ENCODE measurements at places on chromosomes 6 and 20.

GRCh38 chr6:139013185-139013800 lies 15.3 kb upstream of the ABRACL start:
- no peak for DNase-seq

- no peak for DNase-seq
Measured at GRCh38 chr20:12053353-12053752, 135.7 kb downstream of the BTBD3 start.

DNA sequence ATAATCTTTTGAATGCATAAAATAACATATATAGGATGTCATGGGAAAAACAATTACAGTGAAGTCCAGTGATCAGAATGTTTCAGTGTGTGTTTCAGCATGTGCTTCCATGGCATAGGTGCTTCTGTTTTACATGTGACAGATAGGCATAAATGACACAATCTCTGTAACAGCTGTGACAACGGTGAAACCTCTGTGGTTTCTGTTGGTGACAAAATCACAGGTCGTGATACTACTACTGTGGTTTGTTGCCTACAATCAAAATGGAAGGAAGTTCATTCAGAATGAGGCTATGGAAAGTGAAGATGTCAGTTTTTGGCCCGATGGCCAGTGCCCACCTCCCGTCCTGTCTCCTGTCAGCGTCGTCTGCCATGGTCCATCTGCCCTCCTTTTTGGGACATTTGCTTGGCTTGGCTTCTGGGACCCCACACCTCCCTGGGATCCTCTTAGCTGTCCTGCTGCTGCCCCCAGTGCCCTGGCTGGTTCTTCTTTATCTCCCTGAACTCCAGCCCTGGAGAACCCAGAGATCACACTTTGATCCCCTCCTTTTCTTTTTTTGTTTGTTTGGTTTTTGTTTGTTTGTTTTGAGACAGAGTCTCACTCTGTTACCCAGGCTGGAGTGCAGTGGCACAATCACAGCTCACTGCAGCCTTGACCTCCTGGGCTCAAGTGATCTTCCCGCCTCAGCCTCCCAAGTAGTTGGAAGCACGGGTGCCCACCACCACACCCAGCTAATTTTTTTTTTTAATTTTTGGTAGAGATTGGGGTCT lies 79.3 kb upstream of the NAA20 start:
- no peak for DNase-seq

DNA sequence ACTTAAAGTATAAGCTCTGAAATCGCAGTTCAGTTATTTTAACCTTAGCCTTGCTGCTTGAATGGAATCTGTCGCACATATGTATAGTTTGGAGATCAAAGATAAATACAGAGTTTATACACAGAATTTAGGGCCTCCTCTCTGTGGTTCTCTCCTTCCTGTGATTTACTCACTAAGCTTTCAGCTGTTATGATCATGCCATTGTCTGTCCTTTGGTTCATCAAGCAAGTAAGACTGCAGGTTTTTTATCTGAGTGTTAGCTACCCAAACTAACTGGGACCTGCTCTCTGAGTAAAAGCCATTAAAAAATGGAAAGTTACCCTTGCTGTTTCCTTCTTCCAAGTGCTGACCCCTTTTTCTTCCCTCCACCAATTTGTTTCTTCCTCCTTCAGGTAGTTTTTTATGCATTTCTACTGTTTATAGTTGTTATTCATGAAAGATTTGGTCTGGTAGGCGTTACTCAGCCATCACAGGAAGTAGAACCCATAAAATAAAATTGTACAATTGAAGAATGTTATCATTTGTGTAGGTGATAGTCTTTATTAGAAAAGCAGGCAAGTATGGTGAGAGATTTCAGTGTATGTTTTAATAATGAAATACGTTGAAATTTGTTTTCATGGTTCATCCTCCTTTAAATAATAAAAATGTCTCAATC lies 33.7 kb upstream of the SUMO4 start:
- no peak for DNase-seq

- DNase-seq, result no peak
Measured at GRCh38 chr6:10550764-10551163, 29.6 kb downstream of the GCNT2 start.

DNA sequence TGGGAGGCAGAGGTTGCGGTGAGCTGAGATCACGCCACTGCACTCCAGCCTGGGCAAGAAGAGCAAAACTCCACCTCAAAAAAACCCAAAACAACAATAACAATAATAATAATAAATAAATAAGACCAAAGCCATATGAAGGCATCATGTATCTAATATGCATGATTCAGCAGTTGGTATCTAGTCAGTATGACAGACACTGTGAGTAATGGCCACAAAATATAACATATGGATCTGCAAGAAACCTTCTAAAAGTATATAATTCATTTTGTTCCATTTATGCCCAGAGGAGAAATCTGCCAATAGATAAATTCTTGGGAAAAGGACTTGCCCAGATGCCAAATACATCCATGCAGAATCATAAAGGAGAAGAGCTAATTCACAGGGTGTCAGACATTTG lies 252.3 kb downstream of the BTBD9 start:
- no peak for DNase-seq

GRCh38 chr6:25172819-25173218 lies 106.4 kb upstream of the CARMIL1 start:
- DNase-seq, result no peak

GRCh38 chr6:113997116-113997515 lies 26.2 kb upstream of the HDAC2 start:
- no peak for DNase-seq

DNA sequence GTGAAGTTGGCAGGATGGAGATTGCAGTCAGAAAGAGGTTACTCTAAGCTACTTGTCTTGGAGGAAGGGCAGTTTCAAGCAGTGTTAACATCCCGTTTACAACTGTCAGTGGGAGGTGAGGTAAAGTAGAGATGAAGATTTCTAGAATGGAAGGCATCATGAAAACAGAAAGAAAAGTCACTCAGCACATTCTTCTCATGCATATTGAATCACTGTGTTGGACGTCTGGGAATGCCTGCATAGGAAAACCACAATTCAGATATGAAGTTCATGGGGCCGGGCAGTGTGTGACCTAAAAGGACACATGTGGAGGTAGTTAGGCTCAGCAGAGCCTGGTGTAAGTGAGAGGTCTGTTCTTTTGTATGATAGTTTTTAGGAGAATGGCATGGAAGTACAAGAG lies 73.5 kb upstream of the LAMP5 start:
- DNase-seq, result no peak

- no peak for DNase-seq
Measured at GRCh38 chr6:56188429-56188828, 59.0 kb downstream of the COL21A1 start.

GRCh38 chr6:28442586-28442985 lies 705 bp downstream of the ZSCAN23 start:
- no peak for DNase-seq

DNA sequence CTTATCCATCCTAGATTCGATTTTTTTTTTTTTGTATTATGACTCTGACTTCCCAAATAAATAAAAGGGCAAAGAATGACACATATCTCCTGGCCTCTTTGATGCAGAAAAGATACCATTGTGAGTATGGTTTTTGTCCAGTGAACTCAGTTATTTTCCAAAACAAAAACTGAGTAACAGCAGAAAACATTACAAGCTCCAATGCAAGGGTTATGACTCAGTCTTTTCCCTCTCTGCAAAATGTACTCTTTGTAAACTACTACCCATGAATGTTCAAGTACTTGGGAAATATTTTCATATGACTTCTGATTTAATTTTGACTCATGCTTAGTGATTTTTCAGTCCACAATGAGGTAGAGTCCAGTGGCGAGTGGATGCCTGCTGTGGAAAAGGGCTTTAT lies 355.3 kb downstream of the RNF144B start:
- DNase-seq, result no peak

DNA sequence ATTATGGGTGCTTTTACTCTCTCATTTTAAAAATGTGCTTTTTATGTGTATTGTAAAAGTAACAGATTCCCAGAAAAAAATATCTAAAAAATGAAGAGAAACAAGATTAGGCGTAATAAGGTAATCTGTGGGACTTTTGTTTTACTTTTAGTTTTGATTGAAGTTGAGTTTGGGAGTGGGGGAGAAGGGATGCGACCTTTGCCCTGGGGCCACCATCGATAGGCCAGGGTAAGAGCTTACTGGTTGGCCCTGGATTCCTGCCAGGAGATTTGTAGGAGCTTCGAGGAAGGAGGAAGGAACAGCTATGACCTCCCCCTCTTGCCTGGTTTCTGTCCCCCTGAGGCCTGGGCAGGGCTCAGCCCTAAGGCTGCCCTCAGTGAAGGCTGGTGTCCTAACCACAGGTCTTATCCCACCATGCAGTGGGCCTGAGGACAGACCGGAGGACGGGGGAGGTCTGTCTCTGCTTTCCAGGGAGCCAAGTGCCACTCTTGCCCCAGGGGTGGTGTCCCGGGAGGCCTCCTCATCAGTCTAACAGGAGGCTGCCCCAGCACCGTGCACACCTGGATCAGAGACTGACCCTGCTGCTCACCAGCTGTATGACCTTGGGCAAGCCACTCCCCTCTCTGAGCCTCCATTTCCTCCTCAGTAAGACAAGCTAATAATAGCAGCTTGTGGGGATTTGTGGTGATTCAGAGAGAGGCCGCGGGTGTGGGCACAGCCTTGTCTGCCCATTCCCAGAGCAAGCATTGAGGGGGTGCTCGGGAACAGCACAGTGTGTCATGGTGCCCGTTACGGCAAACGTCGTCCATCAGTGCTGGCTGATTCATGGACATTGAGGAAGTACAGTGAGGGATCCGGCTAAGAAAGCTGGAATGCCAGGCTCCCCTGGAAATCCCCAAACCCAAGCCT lies 21.2 kb downstream of the TGM2 start:
- no peak for DNase-seq

GRCh38 chr20:59866338-59866737 lies 67.1 kb downstream of the SYCP2 start:
- no peak for DNase-seq

- no peak for DNase-seq
Measured at GRCh38 chr6:158284007-158284875, 28.0 kb upstream of the TULP4 start.

GRCh38 chr6:51934098-51934497 lies 153.3 kb downstream of the PKHD1 start:
- no peak for DNase-seq

DNA sequence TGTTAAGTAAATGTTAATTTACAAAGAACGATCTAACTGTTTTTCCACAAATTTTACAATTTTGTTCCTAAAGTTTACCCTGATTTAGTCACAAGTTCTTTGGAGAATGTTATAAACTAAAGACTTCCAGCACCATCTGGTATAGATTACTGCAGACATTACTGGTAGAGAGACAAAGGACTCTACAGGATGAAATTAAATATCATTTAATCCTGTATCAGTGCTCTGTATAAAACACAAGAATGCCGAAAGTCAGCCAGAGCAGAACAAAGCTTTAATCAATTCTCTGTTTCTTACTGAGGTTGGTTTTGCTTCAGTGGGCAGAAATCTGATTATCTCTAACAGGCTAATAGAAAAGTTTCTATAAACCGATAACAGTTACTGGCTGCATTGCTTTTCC lies 763.6 kb downstream of the TENT5A start:
- no peak for DNase-seq

- no peak for DNase-seq
Measured at GRCh38 chr6:43899830-43900229, 129.8 kb downstream of the VEGFA start.

DNA sequence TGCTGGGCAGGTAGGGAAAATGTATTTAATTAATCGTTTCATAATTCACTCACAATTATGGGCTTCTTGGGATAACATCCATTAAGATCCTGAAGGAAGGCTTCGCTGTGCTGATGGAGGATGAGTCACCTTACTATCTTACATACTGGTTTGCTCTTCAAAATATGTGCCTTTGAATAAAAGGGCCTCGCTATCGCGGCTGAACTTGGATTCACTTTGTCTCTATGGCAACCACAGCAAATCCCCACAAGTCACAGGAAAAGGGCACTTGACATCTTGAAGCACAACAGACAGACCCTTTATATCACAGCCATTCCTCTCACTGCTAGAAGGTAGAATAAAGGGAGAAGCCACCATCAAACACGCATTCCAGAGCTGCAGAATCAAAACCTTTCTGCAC lies 141.3 kb upstream of the MYLIP start:
- DNase-seq, result no peak

GRCh38 chr6:105179244-105180065 lies at the start of gene POPDC3:
Gene POPDC3, minus strand, starts transcription at chr6:105180014. Its CDS starts 18,105 bp downstream, at chr6:105161909.
- DNase-seq, result peak; percentile 29

GRCh38 chr6:96391776-96392360 lies 129.7 kb upstream of the UFL1 start:
- no peak for DNase-seq

All from activated T-cell treated with anti-CD3 and anti-CD28 coated beads, Interleukin-2, amount 50 U/mL, for 24 hours (primary cell).